PC-9 (cell line): ENCODE measurements at places on chromosomes 5 and 9. TPM values are rescaled to one million over a fixed set of nuclear protein-coding genes. Genes with fewer than 3 reads are reported as not detected.

- no peak for DNase-seq
- H3K36me3 ChIP-seq, result no peaks in the 10 kb centered on the region
- H3K27ac ChIP-seq, result no peak overlapping the region
- no peak overlapping the region for H3K4me3 ChIP-seq
- H3K4me1 ChIP-seq, result no peaks in the 10 kb centered on the region
Measured at GRCh38 chr5:123755653-123756317, 243.8 kb downstream of the CSNK1G3 start.

GRCh38 chr5:170463426-170463825 is 40.4 kb upstream of the KCNIP1 start:
- no peaks in the 10 kb centered on the region for H3K27me3 ChIP-seq
- no peak overlapping the region for H3K4me3 ChIP-seq
- H3K27ac ChIP-seq, result no peak overlapping the region
- H3K36me3 ChIP-seq, result no peaks in the 10 kb centered on the region

- no peaks in the 10 kb centered on the region for H3K27me3 ChIP-seq
- peak; percentile 98 for DNase-seq
- H3K4me1 ChIP-seq, result peaks cover 38% of the 10 kb centered on the region
Measured at GRCh38 chr5:78699552-78700153, 51.1 kb upstream of the LHFPL2 start.

TAF11L5 gene
- not detected in 2 replicates for total RNA-seq

PSD2 gene
- 0.07 and 0.08 TPM in 2 replicates for total RNA-seq

BSPRY gene
- 28.8 and 29.3 TPM in 2 replicates for total RNA-seq

CXXC5 gene
- total RNA-seq, result 59.9 and 68.2 TPM in 2 replicates

PCDHGB1 gene
- total RNA-seq, result not detected in 2 replicates

JAKMIP2 gene
- total RNA-seq, result not detected in 2 replicates
